DMS53 (cell line): ENCODE measurements at places on chromosomes 16 and 17.

- peak; percentile 90 for DNase-seq
These were observed 109.0 kb downstream of the SYCE1L start for GRCh38 chr16:77308163-77308561.

GRCh38 chr17:34313164-34313563 is 6.1 kb upstream of the CCL8 start:
- no peak for DNase-seq

- DNase-seq: no peak
These were observed 192.6 kb downstream of the PRKCA start for GRCh38 chr17:66495035-66495434.

GRCh38 chr16:720447-720989 is 428 bp upstream of the ANTKMT start:
- DNase-seq: peak; percentile 87

GRCh38 chr17:5003214-5003867 is 5.6 kb downstream of the KIF1C start:
- DNase-seq: no peak

DNA sequence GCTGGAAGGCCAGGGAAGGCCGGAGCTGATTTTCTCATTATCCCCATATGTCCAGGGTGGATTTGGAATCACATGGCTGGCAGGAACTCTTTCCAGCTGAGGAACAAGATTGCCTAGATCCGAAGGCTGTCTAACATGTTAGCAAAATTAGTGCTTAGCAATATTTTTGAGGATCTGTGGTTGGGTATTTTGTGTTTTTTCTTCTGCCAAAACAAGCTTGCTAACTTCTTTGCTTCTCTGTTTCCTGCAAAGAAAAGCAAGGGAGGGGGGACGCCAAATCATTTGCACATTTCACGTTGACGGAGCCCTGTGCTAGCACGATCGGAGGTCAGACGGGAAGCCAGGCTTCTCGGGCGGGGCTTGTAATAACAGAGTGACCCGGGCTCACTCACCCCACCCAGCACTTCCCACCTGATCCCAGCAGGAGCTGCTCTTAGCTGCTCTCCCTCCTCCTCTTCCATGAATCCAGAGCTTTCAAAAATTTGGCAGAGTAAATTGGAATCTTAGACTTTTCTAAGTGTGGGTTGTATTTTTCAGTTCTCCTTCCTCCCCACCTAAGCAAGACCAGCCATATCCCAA is 33.3 kb upstream of the FOXF1 start:
- DNase-seq: no peak

DNA sequence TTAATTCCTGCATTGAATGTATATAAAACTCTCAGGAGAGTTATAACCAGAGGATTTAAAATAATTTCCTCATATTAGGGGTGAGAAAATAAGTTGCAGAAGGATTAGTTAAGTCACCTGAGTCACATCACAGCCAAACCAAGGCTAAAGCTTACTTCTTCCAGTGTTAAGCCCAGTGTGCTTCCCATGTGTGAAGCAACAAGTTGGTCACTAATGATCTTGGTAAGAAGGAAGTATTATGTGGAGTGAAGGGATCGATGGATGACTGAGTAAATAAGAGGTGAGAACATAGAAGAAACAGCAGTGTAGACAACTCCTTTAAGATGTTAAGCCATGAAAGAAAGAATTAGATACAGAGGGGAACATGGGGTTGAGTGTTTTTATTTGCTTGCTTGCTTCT is 20.6 kb downstream of the ESRP2 start:
- DNase-seq: peak; percentile 19

DNA sequence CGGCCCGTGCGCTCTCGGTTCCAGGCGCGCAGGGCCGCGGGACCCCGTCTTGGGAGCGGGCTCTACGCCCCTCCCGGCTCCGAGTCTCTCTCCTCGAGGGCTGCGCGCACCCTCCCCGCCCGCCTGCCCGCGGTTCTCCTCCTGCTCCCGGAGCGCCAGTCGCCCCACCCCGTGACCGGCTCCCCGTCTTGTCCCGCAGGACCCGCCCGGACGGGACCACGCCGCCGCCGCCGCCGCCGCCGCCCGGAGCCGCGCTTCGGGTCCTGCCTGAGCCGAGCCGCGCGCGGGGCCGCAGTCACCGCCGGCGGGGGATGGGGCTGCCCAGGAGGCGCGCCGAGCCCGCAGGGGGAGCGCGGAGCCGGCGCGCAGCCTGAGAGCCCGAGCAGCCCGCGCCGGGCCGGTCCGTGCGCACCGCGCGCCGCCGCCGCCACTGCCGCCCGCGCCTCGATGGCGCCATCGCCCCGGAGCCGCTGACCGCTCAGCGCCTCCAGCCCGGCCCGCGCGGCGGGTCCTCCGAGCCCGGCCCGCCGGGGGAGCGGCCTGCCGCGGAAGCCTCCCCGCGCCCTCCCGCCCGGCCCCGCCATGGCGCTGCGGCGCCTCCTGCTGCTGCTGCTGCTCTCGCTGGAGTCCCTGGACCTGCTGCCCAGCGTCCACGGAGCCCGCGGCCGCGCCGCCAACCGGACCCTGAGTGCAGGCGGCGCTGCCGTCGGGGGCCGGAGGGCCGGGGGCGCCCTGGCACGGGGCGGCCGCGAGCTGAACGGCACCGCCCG is at the start of gene SHISA6:
TSS of gene SHISA6 (plus strand) at position 373 of the 770 bp plus-strand sequence.
- DNase-seq: no peak

- peak; percentile 65 for DNase-seq
These were observed 615 bp downstream of the NHERF2 start for GRCh38 chr16:2027024-2028010.

DNA sequence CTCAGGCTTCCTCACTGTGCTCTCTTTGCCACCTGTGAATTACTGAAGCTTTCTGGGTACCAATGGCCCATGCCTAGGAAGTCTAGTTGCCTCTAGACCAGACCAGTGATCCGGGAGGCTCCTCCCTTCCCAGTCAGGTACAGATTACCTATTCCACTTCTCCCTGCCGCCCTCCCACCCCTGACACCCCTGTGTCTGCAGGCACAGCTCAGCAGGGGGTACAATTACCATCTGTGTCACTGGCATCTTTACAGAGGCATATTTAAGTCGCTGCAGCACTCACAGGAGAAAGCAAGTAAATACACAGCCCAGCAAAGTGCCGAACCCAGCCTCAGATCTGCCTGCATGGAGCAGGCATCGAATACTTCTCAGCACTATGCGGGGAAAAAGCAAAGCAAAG is 5.3 kb upstream of the WSCD1 start:
- no peak for DNase-seq

- DNase-seq: peak; percentile 67
These were observed 324.7 kb downstream of the BCAS3 start for GRCh38 chr17:61002316-61002736.

DNA sequence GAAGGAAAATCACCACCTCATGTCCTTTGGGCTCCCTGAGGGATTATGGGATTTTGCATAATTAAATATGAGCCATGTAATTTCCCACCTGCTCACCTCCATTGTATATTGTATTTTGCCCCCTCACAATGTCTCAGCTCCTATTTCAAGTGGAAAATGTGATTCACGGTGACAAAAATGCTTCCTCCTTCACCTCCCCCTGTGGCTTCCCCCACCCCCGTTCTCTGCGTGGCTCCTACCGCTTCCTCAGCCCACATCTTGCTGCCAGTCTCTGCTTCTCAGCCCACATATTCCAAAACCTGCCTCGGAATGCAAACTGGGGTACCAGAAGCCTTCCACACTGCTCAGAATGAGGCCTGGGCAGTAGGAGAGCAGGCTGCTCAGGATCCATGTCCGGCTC is 394.5 kb upstream of the C16orf82 start:
- no peak for DNase-seq

- peak; percentile 22 for DNase-seq
These were observed 51.1 kb upstream of the CRHR1 start for GRCh38 chr17:45732926-45733505.

DNA sequence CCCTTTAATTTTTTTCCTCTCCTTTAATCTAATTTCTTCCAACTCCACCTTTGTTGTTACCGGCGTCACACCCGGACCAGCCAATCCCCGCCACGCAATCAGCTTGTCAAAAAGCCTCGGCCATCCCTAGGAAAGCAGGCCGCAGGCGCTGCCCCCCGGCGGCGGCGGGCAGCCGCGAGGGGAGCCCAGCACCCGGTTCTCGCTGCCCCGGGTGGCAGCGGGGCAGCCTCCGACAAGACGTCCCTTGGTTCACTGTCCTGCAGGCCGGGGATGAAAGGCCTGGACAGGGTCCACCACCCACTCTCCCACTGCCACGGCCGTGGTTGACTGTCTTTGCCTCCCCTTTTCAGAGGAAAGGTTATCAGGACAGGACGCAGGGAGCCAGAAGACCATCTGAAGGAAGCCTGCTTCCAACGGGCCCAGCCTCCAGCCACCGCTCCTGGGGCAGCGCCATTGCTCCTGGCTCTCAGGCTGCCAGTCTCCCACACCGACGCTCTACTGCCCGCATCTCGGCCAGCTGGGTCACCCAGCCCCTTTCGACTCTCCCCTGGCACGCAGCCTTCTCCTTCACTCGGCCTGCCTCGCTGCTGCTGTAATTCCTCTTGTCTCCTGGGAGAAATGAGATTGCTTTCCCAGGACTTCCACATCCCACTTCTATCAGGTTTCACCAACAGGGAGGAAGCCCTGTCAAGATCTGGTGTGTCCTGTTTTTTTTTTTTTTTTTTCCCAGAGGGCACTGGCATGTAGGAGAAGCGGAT is 2.8 kb upstream of the UBTF start:
- peak; percentile 76 for DNase-seq

DNA sequence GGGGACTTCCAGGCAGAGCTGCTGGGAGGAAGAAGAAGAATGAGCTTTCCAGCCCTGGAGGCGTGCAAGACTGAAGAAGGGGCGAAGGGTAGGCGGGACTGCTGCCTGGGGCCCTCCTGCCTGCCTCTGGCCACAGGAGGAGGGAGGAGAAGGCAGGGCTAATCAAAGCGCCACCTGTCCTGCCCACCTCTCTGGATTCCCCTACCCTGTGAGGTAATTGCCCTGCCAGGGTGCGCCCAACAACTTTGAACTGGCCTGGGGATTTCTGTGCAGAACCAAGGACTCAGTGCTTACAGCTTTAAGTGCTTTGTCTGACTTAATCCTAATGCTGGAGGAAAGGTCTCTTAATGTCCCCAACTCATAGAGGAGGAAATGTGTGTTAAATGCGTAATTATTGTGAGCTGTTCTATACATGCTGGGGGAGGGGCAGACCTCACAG is at the start of gene NOXO1:
TSS of gene NOXO1 (minus strand) at position 72 of the 439 bp plus-strand sequence. CDS start 290 bp downstream, outside the sequence.
- DNase-seq: peak; percentile 23

DNA sequence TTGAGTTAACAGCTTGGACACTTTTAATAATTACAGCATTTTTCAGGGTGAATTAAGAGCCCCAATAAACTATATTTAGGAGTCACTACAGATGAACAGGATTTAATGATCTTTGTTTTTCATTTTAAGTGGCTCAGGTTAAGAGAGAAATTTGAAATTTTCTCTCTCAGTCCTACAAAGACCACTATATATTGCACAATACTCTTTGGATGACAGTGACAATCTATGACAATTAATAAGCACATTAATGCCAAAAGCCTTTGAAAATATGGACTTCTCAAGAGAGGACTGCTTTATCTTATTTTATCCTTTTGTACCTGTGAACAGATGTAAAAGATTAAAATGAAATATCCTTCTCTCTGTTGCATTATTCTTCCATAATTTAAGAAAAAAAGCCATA is 151.1 kb upstream of the IRX5 start:
- no peak for DNase-seq

- DNase-seq: peak; percentile 3
These were observed 2.7 kb upstream of the AP1G1 start for GRCh38 chr16:71811261-71811803.

GRCh38 chr16:86579268-86580062 is 1.1 kb downstream of the FOXL1 start:
- DNase-seq: no peak

GRCh38 chr16:69123910-69124309 is 8.5 kb downstream of the CHTF8 start:
- peak; percentile 82 for DNase-seq

DNA sequence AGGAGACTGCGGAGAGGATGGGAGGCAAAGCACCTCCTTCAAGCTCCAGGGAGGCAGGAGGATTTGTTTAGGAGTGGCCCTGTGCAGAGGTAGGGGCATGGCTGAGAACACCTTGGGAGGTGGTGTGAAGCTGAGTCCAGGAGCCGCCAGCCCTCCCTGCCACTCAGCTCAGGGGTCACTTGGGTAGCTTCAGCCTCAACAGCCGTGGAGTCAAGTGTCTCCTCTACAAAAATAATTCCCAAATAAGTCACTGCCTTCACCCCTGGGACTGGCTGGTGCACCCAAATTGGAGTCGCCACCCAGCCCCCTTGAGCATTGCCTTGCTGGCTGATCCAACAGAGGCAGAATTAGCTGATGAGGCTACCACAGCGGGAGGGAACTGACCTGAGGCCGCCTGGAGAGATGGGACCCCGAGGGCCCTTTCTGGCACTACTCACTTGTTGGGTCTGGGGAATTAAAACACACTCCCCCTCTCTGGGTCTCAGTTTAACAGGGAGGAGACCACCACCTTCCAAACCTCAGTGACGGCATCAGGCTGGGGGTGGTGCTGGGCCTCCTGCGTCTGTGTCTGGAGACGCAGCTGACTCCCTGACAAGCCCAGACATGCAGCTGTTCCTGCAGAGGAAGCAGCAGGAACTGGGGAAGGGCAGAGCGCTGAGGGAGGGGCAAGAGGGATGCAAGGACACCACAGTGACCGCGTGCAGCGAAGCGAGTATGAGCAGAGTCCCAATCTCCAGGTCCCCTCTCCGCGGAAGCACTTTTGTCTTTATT is 87.9 kb upstream of the TOB1 start:
- DNase-seq: peak; percentile 94

- peak; percentile 68 for DNase-seq
These were observed 5.2 kb upstream of the RAI1 start for GRCh38 chr17:17675925-17676534.

DNA sequence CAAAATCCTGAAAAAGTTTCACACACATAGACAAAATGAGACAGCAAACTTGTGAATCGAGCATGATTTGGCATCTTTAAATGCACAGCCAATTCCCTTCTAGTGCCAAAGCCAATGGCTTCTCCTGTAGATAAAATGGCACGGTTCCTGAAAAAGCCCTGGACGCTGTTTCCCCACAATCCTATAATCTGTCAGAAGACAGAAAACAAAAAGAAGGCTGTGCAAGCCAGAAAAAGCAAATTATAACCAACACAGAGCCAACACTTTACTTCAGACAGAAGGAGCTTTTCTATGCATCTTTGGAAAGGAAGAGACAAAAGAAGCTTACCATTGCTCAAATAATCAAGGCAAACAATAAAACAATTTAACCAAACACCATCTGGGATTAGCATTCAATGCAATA is 23.8 kb downstream of the FAM222B start:
- DNase-seq: no peak

DNA sequence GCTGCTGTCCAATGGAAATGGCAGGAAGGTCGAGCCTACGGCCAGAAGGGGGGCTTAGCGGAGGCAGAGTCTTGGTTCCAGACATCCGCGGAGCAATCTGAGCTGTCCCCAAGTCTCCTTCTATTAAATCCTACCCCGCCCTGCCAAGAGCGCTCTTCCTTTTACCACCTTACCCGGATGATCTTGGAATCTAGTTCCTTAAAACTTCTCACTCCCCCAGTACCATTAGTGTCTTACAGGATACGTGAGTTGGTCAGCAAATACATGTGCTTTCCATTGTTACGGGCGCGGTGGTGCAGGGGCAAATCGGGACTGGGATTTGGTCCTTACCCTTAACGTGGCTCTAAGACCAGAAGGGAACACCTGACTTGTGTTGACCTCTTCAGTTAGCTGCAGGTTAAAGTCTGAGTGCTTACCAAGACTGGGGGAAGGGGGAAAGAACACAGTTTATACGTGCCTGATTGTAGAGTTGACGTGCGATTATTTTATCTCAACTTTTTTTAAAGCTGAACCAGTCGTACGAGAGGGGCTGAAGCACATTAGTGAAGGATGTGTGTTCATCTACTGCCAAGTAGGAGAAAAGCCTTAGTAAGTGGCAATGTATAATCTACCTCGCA is 495 bp downstream of the TXNDC17 start:
- peak; percentile 75 for DNase-seq
